ENCODE measurements at places on chromosomes 1 and 21.

DNA sequence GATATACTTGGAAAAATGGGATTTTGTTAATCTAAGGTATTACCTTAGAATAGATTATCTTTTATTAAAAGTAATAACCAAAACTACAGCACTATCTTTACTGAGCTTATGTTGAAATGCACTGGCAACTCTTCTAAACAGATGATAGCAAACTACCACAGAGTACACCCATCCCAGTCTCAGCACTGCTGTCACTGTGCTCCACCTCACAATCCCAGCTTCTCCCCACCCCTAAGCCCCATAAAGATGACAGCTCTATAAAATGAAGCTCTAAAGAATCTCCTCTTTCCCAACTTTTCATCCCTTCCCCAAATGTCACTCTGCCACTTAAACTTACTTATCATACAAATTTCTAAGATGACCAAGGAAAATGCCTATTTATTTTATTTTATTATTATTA lies 6.4 kb downstream of the DSTYK start:
- no peak for DNase-seq

- DNase-seq = no peak
These were observed 19.0 kb downstream of the GART start for GRCh38 chr21:33522953-33523349.

GRCh38 chr1:154629061-154629674 lies 21.2 kb upstream of the ADAR start:
- no peak for DNase-seq

DNA sequence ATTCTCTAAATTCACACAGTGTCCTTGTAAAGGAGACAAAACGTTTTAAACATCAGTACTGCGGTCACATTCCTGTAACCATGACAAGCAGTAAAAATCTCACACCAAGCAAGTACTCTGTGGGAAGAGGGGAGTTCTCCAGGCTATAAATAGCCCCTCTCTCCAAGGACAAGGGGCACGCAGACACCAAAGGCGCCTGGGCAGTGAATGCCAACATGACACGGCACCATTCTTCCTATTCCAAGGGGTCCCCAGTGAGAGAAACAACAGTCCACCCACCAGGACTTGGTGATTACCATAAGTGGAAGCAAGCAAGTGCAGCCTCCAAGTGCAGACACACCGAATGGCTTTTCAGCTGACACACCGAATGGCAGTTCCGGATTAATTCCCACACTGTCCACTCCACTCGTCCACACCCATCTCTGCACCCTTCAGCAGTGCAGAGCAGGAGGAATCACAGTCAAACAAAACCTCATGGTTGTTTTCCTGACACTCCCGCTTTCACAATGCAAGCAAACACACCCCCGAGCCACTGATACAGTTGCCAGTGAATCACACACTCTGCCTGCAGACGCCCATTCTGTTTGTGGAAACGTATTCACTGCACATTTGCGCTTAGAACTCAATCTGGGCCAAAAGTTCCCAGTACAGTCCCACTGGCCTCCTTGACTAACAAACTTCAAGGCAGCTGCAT lies 1.8 kb downstream of the PTTG1IP start:
- no peak for DNase-seq

- no peak for DNase-seq
These were observed 17.1 kb downstream of the BCAN start for GRCh38 chr1:156658945-156659574.

DNA sequence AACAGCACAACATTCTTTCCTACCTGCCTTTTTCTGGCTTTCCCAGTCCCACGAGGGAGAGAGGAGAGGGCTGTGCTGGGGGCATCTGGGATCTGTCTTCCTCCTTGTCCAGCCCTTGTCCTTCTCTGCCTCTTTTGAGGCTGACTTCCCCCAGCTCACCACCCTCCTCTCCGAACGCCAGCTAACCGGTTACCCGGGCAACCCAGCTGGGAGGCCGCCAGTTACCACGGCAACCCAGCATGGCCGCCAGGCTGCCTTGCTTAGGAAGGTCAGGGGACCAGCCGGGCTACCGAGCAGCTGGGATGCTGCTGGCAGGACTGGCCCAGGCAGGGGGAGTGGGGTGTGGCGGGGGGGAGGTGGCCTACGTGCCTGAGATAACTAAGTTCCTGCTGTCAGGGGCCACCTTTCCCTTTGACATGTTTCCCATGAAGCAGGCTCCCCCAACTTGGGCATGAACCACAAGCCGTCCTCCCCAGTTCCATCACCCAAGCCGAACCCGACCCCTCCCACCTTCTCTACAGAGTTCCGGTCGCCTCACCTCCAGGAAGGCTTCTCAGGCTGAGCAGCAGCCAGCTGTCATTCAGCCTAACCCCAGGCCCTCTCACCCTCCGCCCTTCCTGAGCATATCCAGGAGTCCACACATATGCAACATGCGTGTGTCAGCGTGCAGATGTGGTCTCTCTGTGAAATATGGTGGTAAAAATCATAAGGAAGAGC lies 8.7 kb downstream of the PLEKHA6 start:
- DNase-seq = no peak

DNA sequence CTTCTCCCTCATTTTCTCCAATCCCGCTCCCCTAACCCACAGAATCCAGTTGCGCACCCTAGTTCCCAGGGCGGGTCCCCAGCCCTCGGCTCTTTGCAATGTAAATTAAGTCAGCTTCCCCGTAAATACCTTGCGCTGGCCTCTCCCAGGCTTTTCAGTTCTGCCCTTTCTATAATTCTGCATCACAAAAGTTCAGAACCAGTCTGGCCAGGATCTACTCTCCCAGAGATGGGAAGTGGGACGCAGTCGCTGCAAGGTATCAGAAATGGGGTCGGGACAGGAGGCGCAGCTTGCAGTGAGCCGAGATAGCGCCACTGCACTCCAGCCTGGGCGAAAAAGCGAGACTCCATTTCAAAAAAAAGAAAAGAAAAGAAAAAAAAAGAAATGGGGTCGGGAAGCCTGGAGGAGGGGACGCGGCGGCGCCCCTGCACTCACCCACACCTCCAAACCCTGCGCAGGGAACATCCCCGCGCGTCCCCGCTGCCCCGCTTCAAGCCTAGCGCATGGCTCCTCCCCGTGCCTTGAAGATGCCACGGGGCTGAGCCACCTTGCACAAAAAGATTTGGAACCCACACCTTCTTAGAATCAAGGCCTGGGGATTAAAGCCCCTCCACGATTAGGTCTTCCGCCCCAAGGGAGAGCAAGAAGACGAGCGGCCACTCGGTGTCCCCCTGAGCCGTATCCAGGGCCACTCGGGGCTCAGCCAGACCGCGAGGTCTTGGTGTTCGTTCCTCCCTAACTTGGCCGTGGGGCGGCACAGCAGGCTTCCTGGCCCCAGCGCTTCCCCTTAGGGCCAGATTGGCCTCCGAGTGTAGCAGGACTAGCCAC lies 27.2 kb upstream of the ITLN2 start:
- no peak for DNase-seq

DNA sequence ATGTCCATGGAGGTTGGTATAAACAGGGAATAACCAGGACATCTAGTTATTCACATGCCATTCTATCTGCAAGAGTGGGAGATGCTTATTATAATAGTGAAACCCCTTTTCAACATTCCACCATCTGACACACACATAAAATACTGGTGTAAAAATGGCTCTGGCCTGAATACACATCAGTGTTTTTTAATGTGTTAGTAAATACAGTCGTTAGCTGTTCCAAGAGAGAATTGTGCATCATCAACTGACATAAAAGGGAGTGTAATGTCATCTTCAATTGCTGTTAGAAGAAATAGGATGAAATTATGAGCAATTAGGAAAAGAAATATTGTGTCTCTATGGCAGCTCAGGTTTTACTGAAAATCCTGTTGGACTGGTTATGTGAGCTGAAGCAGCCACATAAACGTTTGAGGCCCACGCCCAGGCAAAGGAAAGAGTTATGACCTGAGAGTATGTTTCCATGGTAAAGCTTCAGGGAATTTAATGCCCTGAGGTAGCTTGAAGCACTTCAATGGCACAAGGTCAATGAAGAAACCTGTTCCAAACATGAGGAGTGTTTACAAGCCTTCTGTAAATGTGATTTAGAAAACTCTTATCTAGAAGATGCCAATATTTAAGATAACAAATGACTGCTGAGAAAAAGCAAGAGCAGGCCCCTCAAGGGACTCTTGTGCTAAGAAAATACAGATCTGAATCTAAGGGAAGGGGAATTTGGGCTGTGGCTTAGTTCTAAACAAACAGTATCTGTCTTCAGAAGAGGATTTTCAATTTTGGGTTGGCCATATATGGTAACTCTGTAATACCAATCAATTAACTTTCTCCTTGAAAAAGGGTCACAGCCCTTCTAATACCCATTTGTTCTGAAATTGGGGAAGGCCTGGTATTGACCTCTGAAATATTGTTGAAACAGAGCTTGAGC lies 384.3 kb downstream of the SEC16B start:
- DNase-seq = no peak

- no peak for DNase-seq
These were observed 329.1 kb downstream of the LRRIQ3 start for GRCh38 chr1:73868810-73869336.

GRCh38 chr21:26883768-26884167 lies 38.6 kb upstream of the ADAMTS1 start:
- DNase-seq = no peak

DNA sequence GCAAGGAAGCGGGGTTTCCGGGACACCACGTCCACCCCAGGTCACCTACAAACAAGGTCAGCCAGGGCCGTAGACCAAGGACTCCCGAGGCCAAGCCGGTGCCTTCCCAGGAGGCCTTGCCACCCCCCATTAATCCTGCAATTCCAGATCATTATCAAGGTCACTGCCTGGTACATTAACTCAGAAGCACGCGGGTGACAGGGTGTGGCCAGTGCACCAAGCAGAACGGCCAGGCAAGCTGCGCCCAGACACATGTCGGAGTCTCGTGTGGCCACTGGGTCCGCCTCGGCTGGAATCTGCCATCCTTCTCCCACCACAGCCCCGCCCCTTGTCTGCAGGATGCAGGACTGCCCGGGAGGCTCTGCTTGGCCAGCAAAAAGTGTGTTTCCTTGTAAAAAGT lies 144.7 kb downstream of the PRDM16 start:
- no peak for DNase-seq

DNA sequence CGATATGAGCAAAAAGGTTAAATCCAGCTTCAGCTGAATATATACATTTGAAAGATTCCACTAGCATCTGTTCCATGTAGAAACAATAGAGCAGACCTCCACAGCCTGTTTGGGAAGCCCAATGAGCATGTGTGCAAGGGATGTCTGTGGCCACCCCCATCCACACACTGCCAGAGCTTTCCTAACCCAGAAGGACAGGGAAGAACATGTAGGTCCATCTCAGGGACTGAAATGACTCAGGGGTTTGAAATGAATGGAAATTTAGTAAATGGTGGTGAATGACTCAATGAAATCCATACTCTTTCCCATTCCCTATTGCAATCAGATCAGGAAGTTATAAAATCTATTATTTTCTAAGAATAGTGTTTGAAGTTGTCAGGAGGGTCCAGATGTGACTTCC lies 397.2 kb downstream of the DUSP10 start:
- no peak for DNase-seq

GRCh38 chr1:76939050-76939816 lies 72.0 kb downstream of the ST6GALNAC5 start:
- DNase-seq = no peak

- no peak for DNase-seq
These were observed 453.7 kb downstream of the SETD4 start for GRCh38 chr21:35606578-35606977.

DNA sequence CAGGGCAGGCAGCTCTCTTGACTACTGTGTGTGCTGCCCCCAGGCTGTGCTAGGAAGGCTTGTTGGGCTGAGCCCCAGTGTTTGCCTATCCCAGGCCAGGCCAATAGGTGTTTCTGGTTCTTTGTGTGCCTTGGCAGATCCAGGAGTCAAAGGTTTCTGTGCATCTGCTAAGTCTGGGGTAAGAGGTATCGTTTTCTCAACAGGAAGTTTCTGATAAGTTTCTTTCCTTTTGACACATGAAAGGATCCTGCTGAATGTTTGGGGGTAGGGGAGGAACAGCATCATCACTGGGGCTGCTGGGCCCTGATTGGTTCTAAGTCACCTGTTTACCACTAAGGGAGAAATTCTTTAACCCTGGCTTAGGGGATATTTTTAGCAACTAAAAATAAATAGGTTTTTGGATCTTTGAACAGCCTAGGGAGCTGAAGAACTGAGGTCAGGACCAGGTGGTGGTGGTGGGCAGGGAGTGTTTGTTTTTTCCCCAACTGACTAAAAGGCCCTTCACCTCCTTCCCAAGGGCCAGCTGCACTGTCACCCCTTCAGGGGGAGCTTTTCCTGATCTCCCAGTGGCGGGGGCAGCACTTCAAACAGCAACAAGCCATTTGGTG lies 85.1 kb downstream of the KCNN3 start:
- DNase-seq = no peak

DNA sequence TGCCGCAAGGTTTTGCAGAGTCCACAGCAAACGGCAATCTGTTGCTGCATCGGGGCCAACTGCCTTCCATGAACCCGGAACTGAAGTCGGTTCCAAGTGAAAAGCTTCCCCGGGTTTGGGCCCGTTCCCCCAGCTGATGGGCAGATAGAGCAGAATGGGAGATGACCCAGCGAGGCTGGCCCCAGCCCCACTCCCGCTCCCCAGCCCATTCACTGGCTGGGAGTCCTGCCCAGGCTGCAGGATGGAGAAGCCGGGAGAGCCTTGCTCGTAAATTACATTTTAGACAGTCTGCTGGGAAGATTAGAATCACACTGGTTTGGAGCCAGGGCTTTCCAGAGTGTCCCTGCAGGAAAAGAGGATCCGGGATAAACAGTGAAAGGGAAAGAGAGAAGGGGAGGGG lies 31.6 kb upstream of the PAX7 start:
- no peak for DNase-seq

DNA sequence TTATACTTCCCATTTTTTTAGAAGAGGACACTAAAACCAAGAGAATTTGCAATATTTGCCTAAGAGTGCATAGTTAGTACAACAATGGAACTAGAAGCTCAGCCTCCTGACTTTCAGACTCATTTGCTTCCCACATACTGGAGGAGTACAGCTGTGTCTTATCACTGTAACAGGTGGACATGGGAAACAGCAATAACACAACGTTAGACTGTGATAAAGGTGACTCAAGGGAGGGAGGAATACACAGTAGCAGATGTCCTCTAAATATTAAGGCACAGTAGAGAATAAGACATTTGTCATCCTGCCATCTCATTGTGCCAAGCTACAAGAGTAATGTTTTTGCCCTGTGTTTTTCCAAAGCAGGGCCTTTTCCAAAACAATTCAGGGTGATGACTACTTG lies 55.4 kb upstream of the JAK1 start:
- no peak for DNase-seq

GRCh38 chr1:178527117-178527516 lies 14.2 kb downstream of the TEX35 start:
- DNase-seq = no peak

DNA sequence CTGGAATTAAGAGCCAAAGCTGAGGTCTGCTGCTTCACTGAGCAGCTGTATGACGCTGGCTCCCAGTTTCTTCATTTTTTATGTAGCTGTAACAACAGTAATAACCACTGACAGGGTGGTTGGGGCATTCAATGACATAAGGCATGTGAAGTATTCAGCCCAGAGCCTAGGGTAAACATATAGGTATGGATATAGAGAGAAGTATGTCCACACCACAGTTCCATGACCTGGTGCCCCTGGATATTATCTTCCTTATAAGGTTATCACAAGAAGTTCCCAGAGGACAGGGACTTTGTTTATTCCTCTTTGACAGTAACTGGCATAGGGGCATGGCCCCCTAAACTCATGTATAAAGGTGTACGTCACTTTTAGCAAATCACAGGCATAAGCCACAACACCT lies 14.7 kb downstream of the RAB42 start:
- DNase-seq = no peak

- DNase-seq = no peak
These were observed 229.4 kb downstream of the PTPRU start for GRCh38 chr1:29465755-29466154.

GRCh38 chr1:81804312-81804711 lies 3.6 kb downstream of the ADGRL2 start:
- no peak for DNase-seq
